ENCODE measurements at places on chromosomes 16 and 17.

GRCh38 chr16:87740441-87740840, 25.3 kb downstream of the KLHDC4 start:
- DNase-seq = no peak

GRCh38 chr17:514584-514983, 162.0 kb upstream of the RPH3AL start:
- DNase-seq = no peak

GRCh38 chr17:28774206-28774605, 30.4 kb downstream of the TRAF4 start:
- DNase-seq = no peak

GRCh38 chr16:65917466-65917865, 449.0 kb upstream of the CDH5 start:
- no peak for DNase-seq

DNA sequence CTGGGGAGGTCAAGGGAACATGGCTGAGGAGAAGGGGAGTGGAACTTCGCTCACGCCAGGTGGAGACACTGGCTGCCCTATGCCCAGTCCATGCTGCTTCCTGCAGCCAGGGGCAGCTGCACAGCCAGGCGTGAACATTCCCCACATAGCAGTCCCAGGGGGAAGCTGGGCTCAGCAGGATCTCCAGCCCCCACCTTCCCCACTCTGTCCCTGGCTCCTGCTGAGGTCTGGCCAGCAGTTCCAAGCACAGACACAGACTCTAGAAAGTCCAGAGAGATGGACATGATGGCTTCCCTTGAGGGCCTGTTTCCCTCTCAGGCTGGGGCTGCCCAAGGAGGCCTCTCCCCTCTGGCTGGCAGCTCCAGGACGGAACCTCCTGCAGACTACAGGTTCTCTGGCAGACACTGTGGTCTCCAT, 9.3 kb downstream of the JUP start:
- no peak for DNase-seq

DNA sequence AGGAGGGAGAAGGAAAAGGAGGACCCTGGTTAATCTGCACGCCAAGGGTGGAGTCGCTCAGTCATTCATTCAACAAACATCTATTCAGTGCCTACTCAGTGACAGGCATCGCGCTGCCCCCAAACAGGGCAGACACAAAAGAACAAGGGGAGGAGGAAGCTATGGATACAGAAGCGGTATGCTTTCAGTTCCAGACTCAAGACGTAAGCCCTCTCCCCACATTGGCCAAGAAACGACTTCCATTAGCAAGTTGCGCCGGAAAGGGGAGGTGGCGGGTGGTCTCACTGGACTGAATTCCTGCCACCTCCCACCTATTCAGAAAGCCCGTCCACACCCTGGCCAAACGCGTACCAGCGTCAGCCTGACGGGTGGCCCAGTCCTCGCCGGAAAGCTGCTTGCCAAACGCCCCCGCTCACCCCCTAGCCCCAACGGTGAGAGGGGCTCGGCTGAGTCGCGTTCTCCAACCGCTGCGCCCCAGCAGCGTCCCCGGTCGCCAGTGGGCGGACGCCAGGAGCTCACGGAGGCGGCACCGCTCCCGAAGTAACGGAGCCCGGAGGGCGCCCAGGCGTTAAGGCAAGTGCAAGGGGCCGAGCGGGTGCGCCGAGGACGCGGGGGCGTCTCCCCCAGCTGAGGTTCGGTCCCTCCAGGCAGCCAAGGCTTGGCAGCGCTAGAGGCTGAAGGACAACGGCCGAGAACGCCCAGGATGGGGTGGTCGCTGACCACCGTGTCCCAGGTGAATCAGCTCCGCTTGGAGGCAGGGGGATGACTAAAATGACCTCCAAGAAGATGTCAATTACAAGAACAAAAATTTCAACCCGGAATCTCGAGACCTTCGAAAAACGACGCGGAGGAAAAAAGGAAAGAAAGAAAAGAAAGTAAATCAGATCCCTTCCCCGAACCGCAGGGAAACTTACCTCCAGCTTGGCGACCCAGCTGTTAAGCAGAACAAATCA, 470.7 kb downstream of the SOX9 start:
- no peak for DNase-seq

DNA sequence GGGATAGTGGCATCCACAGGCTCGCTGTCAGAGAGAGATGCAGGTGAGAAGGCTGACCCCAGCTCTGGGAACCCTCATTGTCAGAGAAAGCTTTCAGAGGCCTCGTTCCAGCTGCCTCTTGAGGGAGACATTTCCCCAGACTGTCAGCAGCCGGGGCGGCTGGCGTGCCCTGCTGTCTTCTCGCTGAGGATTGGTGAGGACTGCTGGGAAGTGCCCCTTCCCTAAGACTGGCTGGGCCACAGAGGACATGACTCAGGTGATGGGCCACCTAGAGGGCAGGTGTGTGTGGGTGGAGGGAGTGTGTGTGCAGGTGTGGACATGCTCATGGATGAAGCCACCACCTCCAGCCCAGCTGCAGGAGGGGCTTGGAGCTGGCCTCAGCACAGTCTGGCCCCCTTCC, 25.3 kb downstream of the SPACA3 start:
- no peak for DNase-seq

DNA sequence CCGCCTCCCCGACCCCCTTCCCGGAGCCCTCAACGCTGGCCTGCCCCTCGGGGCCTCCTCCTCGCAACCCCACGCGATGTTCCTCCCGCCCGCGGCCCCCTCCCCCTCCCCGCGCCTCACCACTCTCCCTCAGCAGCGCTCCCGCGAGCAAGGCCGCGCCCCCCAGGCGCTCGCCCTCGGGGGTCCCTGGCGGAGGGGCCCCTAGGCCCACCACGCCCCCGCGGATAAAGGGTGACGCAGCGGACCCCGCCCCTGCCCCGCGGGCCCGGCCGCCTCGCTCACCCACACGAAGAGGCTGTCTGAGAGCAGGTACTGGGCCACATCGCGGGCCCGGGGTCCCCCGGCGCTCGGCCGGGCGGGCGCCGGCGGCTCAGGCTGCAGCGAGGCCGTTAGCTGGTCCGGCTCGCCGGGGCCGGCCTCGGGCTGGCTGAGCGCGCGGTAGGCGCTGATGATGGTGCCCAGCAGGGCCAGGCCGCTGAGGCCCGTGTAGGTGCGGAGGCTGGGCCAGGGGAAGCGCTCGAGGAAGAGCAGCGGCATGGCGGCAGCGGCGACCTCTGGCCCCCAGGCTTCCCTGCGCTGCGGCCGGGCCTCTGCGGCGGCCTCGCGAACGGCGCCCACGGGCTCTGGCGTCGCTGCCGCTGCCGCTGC, 430 bp downstream of the AMFR start:
- DNase-seq = peak; percentile 4

DNA sequence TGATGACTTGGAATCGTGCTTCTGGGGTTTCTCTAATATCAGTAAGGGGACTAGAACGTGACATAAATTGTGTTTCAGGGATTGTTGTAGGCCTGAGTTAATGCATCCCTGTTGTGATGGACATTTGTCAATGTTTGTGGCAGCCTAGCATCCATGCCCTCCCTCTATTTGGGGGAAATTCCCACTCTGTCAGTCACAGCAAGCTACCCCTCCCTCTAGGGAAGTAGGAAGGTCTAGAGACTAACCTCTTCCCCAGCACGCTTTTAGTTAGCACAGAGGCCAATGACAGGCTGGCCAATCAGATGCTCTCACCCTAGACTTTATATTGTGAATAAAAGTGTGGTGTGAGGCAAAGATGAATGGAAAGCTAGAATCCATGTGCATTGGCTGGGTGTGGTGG, 32.4 kb upstream of the NF1 start:
- no peak for DNase-seq

- DNase-seq = no peak
Measured at GRCh38 chr17:7707858-7708750, 3.1 kb downstream of the EFNB3 start.

- peak; percentile 19 for DNase-seq
Measured at GRCh38 chr16:4693956-4694641, 737 bp downstream of the NUDT16L1 start.

DNA sequence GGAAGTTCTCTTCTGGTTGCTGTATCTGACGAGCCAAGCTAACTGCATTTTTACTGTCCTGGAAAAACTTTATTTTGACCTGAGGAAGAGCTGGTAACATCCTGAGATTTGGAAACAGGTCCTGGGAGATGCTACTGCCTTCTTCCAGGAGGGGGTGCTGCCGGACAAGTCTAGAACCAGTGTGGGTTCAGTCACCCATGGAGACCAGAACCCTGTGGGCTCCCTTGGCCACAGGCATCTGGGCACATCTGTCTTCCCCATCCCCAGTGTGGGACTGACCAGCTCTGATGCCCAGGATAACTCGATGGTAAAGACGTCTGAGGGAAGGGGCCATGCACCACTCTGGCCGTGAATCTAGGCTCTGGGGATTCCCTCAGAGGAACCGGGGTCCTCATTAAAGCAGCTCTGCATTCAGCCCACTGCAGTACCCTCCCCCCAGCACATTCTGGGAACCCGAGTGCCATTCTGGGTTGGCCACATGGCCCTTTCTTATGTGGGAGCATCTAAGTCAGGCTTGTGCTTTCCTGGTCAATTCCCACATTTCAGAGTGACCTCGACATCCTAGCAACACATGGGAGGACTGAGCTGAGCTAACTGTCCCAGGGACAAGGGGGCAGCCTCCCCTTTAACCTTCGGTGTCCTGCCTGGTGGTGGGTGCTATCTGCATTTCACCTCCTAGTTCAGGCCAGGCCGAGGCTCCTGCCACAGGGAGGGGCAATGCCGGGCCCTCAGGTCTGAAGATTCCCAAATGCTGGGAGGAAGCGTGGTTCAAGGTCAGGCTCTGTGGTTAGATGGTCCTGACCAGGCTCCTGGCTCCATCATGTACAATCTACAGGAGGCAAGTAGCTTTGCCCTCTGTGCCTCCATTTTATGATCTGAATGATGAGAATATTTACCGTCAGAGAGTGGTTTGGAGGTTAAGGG, 6.4 kb downstream of the C16orf86 start:
- no peak for DNase-seq

DNA sequence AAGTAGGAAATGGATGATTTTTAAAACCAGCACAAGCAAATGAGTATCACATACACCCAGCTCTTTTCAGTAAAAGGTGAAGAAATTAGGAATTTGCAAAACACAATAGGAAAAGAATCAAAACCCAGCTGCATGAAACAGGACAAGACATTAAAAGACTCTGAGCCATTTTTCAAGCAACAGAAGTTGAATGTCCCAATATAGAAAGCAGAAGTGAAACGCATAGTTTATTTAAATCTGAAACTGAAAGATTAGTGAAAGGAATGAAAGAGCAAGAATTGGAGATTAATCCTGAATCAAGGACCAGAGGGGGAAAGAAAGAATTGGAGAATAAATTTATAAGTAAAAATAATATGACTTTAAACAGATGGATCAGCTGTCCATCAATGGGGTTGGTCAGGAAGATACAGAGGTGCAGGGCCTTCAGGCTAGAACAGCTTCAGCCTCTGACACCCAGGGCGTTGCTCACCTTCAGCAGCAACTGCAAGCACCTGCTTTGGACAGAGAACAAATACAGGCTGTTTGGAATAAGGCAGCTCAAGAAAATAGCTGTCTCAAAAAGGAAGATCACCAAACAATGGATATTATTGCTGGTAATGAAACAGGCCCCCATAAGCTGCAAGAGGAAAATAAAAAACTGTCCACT, 3.9 kb upstream of the ARHGAP17 start:
- no peak for DNase-seq

GRCh38 chr16:82991966-82992675, 365.4 kb downstream of the CDH13 start:
- DNase-seq = no peak

- no peak for DNase-seq
Measured at GRCh38 chr17:38978180-38978579, 11.0 kb upstream of the FBXO47 start.

GRCh38 chr17:61616783-61617182, 25.8 kb upstream of the NACA2 start:
- no peak for DNase-seq

GRCh38 chr16:30621765-30622164, 11.6 kb upstream of the ZNF689 start:
- no peak for DNase-seq

GRCh38 chr17:17346428-17347233, 43.5 kb downstream of the NT5M start:
- no peak for DNase-seq

DNA sequence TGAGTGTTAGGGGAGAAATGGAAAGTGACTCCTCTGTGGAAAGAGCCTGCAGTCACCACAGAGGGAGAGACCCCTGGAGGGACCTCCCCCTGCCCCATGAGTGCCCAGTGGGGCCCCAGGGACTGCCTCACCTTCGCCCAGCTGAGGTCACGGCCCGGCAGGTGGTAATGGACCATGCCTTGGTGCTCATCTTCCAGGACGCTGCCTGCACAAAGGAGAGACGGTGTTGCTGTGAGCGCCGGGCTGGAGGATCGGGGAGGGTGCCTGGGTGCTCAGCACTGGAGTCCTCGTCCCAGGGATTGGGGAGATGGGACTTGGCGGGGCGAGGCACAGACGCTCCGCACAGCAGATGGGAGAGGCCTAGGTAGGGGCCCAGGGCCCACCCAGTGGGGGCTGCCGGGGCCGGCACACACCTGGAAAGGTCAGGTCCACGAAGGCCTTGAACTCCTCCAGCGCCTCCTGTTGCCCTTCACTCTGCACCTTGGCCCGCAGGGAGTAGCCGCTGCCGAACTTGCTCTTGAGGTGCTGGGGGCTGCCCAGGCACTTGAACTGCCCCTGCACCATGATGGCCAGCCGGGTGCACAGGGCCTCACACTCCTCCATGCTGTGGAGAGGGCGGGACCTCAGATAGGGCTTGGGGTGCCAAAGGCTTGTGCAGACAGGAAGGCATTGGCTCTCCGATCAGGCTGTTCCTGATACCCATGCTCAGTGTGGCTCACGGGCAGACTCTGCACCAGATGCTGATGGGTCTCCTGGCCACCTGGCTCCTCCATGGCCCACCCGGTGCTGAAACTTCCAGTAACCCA, 9.7 kb upstream of the RNPS1 start:
- DNase-seq = no peak

DNA sequence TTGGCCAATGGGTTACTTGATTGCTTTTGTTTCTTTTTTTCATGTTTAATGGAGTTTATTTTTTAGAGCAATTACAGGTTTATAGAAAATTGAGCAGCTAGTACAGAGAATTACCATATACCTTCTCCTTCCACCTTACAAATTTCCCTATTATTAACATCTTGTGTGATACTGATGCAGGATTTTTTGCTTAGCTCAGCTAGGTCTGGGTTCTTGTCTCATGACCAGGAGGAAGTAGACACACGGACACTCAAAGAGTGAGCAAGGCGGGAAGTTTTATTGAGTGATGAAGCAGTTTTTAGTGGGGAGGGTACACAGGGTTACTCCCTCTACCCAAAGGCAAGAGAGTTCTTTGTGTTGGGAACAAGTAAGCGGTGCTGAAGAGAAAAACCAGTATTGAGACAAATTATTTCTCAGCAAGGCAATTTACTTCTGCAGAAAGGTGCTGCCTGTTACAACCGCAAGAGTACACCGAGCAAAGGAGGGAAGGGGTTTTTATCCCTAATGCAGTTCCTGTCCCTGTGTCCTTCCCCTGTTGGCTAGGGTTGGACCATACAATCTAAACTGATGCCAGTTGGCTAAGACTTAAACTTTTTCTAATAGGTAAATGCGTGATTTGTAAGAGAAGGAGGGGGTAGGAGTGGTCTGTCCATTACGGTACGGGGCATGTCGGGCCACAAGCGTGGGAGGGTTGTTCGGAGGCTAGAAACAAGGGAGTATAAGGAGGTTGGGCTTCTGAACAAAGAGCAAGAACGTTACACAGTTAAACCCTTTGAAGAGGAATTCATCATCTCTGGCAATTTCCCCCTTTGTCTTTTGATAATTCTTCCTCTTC, 26.9 kb downstream of the SEC14L1 start:
- no peak for DNase-seq

All from stimulated activated CD8-positive, alpha-beta memory T cell treated with anti-CD3 and anti-CD28 coated beads, Interleukin-2, amount 100 ng/mL, for 1 hour (primary cell).